ENCODE measurements at places on chromosomes 4 and X.

DNA sequence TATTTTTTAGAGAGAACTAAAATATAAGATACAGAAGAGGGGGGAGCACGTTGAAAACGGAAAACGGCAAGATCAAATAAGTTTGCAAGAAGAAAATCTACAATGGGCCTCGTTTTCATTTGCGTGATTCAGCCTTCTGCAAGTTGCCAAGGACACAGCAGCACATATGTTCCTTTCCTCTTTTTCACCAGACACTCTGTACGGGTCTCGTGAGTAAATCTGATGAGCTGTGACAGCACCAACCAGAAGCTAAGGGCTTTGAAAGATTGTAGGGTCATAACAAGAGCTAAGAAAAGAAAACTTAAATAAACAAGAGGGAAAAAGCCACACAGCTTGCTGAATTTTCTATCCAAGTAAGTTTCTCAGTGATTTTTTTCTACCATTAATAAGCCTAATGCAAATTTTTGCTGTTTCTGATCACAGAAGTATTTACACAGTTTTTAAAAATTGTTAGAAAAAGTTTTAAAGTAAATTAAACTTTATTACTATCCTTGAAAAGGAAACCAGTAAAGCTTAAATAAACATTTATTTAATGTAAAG lies 63.4 kb downstream of the SCML2 start:
- DNase-seq, result no peak

- DNase-seq, result no peak
Measured at GRCh38 chr4:88381123-88381522, 2.5 kb downstream of the HERC6 start.

GRCh38 chrX:67613366-67613765 lies 69.5 kb downstream of the AR start:
- no peak for DNase-seq

DNA sequence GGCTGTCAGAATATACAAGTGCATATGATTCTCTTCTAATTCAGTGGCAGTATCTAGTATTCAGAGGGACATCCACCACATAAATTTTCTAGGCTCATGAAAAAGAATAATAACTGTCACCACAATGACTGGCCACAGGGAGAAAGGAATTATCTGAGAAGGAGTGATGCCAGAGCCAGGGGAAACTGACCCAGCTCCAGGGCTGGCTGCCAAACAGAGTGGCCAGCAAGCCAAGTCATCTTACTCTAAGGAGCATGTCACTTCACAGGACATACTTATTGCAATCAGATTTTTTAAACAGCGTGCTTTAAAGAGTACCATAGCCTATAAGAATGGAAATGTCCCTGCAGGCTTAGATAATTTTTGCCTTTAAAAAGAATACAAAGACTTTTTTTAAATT lies 5.8 kb upstream of the SEPTIN11 start:
- no peak for DNase-seq

- no peak for DNase-seq
Measured at GRCh38 chrX:38216642-38217041, 4.0 kb downstream of the SRPX start.

DNA sequence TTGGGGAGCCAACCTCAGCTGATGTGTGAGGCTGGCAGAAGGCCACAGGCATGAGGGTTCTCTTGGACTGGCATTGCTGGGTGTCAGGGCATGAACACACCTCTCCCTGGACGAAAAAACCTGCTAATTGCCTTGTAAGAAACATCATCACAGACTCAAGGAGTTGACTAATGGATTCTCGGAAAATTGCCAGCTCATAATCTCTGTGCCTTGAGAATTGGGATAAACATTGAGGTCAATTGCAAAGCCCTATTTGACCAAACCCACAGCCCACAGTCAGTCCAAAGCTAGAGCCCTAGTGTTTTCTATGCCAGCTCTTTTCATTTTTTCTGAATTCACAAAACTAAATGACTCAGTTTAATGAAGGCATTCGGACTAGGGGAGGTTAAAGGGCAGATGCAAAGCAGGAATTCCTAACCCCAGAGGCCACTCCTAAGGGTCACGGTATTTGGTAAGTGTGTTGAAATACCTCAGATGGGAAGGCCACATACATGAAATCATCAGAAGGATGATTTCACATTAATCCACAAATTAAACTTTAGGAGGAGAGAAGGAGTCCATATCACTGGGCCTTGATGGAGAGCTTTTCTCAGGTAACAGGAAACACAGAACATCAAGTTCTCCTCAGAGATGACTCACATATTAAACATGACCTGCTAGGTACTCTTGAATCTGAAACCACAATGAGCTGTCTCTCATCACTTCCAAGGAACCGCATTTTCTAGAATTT lies 39.0 kb upstream of the RASL11B start:
- no peak for DNase-seq

DNA sequence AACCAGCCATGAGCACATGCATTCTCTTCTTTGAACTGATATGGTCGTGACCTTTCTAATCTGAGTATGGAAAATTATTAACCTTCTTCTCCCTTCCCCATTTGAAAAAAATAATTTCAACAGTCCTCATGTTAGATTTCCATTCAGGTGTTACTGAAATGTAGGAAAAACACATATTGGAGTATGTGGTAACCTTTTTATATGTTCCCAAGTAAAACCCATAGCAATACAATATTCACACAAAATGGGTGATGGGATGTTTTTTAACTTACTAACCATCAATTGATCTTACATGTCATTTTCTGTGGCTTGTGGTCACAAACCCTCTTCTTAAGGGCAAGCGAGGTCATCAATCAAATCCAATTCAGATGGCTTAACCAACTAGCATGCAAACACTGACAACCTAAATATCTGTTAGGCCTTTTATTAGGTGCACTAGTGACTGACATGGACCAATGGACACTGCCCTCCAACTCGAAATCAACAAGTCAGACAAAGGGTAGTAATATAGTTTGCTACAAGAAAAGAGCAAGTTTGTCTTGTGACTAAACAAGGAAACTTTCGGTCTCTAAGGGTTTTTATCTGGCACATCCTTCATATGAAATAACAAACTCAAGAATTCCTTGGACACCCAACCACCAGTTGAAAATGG lies 74.3 kb downstream of the CAMK2D start:
- DNase-seq, result no peak

GRCh38 chr4:166252487-166253402 lies 379.7 kb downstream of the TLL1 start:
- DNase-seq, result no peak

DNA sequence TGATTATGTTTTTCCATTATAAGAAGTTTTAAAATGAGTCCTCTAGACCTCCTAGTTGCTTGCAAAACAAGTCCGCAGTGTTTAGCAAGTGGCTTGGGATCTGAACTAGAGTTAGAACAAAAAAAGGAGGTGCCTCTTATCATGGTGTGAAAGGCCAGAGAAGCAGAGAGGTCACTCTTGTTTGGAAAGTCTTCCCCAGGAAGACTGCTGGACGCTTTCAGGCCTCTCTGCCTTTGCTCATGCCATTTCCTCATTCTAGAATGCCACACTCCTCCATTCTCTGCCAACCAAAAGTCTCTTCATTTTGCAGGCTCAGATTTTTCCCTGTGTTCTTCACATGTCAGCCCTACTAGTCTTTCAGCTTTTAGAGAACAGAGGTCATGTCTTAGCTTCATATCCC lies 14.9 kb downstream of the PARM1 start:
- DNase-seq, result no peak

- no peak for DNase-seq
Measured at GRCh38 chrX:31272472-31272775, 200.6 kb upstream of the FTHL17 start.

GRCh38 chrX:47026198-47026597 lies 52.0 kb upstream of the RGN start:
- DNase-seq, result no peak

- DNase-seq, result no peak
Measured at GRCh38 chr4:61200916-61201526, 895 bp downstream of the ADGRL3 start.

- no peak for DNase-seq
Measured at GRCh38 chrX:124239324-124239723, 93.1 kb upstream of the TEX13D start.

DNA sequence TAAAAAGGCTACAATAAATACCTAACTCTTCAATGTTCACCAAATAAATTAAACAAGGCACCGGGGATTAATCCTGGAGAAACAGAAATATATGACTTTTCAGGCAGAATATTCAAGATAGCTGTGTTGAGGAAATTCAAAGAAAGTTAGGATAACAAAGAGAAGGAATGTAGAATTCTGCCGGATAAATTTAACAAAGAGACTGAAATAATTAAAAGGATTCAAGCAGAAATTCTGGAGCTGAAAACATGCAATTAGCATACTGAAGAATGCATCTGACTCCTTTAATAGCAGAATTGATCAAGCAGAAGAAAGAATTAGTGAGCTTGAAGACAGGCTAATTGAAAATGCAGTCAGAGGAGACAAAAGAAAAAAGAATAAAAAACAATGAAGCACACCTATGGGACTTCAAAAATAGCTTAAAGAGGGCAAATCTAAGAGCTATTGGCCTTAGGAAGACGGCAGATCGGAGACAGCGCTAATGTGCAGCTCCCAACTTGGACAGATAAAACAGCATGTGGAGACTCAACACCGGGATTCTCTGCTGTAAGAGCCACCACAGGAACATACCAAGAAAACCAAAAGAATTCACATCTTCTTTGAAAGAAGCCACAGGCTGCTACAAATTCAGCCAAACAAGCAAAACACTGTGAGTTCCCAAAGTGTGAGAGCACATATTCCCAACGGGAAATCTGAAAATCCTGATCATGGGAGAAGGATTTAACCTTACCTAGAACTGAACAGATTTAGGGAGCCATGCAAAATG lies 1290.9 kb downstream of the PCDH18 start:
- no peak for DNase-seq

DNA sequence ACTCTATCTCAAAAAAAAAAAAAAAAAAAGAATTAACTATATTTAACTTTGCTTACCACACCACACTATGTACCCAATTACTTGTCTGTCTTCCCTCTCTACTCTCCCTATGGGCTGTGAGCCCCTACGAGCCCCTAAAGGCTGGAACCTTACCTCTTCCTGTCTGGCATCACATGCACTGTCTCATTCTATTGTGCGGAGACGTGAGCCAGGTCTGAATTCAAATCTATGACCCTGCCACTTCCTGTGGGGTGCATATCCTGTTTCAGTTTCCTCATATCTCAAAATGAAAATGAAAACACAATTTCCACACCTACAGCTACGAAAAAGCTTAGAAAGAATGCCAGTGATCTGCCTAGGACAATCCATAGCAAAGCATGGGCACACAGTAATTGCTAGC lies 42.9 kb upstream of the HS3ST1 start:
- DNase-seq, result no peak

DNA sequence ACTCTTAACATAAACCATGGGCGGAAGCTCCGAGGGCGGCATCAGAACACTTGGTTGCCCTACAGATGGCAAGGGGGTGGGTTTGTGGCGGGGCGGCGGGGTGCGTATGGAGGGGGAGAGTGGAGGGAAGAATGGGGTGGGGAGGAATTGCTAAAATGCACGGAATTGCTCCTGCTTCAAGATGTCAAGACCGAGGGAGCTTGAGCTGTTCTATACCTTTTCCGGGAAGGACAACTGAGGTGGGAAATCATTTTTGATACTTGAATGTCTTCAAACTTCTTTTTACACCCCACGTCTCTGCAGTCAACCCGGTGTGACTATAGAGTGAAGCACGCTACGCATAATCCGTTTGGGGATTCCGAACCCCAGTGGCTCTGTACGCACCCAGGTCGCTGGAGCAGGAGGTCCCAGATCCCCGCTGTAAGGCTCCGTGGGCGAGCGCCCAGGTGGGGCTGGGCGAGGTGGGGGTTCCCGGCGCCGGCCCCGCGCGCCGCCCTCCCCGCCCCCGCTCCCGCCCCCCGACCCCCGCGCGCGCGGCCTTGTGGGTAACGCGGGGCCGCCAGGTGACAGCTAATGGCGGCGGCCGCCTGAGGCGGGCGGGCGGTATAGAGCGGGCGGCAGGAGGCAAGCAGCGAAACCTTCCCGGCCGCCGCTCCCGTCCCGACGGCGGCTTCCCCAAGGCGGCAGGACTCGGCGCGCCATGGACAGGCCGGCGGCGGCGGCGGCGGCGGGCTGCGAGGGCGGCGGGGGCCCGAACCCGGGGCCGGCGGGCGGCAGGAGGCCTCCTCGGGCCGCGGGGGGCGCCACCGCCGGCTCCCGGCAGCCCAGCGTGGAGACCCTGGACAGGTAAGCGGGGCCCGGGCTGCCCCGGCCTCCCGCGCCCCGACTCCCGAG lies at the start of gene MTMR1:
Gene MTMR1 (plus strand): TSS at position 566 of the 894 bp plus-strand sequence. CDS start 135 bp downstream, at position 701.
- DNase-seq, result no peak

DNA sequence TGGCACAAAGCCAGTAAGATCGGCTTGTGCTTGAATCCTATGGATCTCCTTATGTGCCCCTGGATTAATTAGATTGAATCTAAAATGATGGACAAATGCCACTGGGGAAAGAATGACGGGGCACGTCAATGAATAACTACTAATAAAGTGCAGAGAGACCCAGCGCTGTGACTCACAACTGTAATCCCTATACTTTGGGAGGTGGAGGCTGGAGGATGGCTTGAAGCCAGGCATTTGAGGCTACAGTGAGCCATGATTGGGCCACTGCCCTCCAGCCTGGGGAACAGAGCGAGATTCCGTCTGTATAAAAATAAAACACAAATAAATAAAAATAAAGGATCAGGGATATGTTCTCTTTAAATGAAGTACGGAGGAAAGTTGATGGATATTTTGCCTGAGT lies 179.4 kb downstream of the DCHS2 start:
- no peak for DNase-seq

- no peak for DNase-seq
Measured at GRCh38 chr4:168711197-168712140, 214.6 kb downstream of the PALLD start.

DNA sequence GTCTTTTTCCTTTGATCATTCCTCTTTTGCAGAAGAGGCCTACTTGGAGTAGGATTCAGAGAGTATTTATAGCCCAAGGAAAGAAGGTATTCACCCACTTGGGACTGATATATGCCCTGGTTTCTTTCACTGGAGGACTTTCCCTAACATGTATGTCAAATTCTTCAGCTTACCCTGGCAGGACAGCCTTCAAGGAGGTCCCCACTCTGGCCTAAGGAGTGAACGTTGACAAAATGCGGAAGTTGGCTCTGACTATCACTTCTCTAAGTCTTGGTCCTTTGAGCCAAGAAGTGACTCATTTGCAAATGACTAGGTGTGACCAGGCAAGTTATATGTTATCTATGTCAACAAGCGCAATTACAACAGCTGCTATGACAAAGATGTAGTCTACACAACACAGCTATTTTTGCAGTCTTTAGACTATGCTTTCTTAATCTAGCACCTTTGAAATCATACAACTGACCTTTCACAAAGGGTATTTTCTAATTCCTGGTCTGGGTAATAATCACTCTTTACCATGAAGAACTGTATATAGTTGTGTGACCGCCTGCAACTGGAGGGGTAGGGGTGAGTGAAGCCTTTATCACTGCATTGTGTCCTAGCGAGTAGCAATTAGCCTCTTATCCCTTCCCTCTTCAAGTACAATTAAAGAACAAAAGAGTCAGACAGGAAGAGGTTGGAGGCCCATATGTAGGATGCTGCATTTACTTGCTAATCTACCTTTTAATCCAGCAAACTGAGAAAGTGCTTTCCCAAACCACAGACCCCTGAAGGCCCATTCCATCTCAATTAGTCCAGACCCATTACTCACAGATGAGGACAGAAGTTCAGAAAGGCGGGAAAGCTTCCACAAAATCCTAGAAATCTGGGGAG lies 50.1 kb downstream of the RASGEF1B start:
- DNase-seq, result no peak

- DNase-seq, result no peak
Measured at GRCh38 chrX:489820-490219, 103.1 kb upstream of the PPP2R3B start.

GRCh38 chrX:115350711-115351381 lies 61.3 kb downstream of the LUZP4 start:
- no peak for DNase-seq

Measured in LNCaP clone FGC (cell line).